ENCODE measurements at places on chromosomes 1 and 21.

GRCh38 chr1:230120921-230121381 lies 53.9 kb downstream of the GALNT2 start:
- DNase-seq: no peak

DNA sequence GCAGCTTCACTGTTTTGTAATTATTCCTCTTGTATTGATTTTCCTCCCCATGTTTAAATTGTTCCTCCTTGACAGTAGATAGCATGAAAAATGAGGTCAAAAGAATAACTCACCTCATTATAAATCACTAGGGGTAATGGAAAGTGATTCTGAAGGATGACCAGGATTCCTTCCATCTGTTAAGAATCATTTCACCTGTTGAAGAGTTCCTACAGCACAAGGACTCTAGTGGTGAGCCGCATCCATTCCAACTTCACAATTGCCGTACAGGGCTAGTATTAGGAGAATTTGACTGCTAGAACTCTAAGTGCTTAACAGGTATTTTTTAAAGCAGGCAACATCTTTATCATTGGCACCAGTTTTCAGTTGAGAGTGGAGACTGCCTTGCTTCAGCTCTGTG lies 13.7 kb downstream of the PPP1R12B start:
- no peak for DNase-seq

DNA sequence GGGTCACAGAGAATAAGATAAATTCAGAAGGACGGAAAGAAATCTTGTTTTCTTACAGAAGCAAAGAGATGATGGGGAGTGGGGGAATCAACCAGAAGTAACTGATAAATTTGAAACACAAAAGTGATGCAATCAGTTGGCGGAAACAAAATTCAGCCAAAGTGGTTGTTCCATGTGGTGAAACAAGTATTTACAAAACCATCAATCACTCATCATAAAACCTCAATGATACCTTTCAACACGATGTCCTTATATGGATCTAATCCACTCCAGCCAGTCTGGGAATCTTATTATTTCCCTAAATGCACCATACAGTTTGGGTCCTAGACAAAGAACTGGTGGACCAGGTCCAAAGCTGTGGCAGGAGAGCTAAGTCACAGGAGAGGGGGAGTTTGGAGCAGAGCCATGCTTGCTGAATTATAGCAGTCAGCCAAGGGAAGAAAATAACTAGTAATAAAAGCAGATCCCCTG lies 303.8 kb upstream of the LRRC7 start:
- peak; percentile 73 for DNase-seq

DNA sequence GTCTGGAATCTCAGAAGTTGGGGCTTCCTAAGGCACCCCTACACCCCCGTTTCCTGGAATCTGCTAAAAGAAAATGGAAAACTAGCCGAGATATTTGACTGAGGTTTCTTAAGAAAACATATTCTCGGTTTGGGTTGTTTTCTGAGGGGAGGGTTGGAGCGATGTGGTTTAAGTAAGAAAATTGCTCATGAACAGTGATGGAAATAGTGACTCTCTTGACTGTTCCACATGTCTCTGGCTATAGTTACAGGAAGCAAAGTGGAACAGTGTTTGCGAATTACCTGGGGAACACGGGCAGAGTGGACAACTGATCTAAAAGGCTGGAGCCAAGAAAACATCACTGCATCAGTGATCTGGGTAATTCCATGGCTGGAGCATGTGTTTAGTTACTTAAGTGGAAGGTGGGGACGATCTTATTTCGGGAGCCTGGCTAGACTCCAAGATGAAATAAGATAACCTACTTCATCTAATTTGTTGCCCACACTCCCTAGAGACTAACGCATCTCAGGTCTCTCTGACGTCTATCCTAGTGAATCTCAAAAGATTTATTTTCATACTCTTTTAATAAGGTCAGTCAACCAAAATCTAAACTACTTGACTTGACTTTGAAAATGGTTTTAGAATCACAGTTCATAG lies 92.4 kb downstream of the KCNJ15 start:
- DNase-seq: peak; percentile 99

DNA sequence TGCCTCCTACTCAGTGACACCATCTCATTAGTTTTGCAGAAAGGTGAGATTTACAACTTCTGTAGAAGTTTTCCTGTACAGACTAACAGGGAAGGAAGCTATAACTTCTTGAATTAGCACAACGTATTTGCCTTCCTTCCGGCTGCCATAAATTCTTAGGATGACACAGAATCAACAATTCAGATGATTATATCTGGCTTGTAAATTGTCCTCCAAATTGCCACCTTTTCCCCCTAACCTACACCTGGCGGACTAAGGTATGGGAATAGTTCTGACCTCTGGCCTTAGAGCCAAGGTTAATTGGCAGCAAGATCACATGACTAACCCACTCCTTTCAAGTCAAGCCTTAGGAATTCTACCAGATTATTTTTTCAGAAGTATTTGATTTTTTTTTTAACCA lies 284.3 kb downstream of the LMO4 start:
- no peak for DNase-seq

- peak; percentile 65 for DNase-seq
Observed at GRCh38 chr1:154176337-154176736, 15.6 kb downstream of the TPM3 start.

GRCh38 chr1:67618285-67619018 lies 66.5 kb upstream of the GADD45A start:
- peak; percentile 94 for DNase-seq

DNA sequence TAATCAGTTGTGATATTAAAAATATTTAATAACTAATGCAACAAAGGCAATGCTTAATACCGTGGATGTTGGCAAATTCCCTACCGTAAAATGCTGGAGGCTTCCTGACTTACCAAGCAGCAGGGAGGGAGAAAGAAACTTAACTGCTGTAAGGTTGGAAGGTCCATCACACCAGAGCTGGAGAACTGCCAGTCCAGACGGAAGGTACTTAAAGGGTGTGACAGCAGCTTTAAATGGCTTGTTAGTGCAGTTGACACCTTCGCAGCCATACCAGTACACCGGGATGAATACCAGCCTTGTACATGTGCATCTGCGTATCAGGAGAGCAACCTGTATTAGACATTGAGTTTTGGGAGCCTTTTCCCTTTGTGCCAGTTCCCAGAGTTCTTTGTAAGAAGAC lies 269.5 kb upstream of the NCAM2 start:
- DNase-seq: no peak

- DNase-seq: no peak
Observed at GRCh38 chr1:9341301-9341845, 48.7 kb downstream of the SPSB1 start.

GRCh38 chr1:1862905-1863547 lies 27.9 kb downstream of the GNB1 start:
- DNase-seq: no peak

All from astrocyte (in vitro differentiated cells and primary cell).